ENCODE measurements at places on chromosomes 2 and 18.

- DNase-seq = peak; percentile 65
Observed at GRCh38 chr2:69693059-69693774, 48.7 kb upstream of the ANXA4 start.

DNA sequence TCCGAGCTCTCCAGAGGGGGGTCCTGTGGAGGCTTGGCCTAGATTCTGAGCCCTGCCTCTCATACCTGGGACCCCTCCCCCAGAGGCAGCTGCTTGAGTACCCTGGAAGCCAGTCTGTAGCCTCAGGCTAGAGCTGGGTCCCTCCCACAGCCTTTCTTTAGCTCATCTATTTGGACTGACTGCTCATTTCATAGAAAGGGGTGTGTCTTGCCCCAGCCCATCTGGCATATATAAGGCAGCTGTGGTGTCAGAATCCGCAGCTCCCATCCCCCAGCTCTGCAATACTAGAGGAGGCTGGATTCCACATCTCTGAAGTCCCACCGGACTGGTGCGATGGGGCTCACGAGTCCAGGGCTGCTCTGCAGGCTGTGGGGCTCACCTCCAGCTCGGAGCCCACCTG is 26.1 kb downstream of the MPHOSPH10 start:
- no peak for DNase-seq

GRCh38 chr2:136012315-136012714 is 26.9 kb upstream of the DARS1 start:
- DNase-seq = peak; percentile 41

DNA sequence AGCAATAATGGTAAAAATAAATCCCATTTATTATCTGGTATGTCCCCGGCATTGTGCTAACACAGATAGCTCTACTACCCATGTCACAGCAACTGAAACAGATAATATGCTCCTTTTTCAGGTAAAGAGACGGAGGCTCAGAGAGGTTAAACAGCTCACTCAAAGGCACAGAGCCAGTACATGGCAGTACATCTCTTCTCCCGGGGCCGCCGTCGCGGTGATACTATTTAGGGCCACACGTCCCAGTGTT is 693 bp upstream of the PDK1 start:
- no peak for DNase-seq

DNA sequence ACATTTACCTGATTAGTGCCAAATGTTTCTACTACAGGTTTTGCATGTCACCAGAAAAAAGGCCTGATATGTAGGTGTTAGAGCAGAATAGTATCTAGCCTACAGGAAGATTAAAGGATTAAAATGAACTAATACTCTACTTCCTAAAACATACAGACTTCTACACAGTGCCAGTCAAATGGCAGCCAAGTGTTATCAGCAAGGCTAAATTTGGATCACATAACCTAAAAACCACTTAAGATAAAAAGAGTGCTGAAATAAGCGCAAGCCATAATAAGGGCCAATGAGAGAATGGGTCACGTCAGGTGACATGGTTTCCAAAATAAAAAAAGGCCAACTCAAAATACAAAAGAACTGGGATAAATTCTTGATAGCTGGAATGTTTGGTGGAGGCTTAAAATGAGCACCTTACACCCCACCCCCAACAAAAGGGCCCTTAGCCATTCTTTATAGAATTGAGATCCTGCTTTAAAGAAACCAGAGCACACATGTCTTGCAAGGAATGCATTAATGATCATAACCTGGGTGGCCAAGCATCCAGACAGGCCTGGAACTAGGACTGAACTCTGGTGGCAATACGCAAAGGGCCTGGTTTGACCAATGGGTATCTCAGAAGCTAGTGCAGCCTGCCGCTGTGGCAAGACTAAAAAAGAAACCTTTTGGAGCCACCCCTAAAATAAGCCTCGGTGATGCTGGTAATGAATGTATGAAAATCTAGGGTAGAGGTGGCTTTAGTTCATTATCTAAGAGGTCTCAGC is 32.4 kb downstream of the IRS1 start:
- DNase-seq = no peak

DNA sequence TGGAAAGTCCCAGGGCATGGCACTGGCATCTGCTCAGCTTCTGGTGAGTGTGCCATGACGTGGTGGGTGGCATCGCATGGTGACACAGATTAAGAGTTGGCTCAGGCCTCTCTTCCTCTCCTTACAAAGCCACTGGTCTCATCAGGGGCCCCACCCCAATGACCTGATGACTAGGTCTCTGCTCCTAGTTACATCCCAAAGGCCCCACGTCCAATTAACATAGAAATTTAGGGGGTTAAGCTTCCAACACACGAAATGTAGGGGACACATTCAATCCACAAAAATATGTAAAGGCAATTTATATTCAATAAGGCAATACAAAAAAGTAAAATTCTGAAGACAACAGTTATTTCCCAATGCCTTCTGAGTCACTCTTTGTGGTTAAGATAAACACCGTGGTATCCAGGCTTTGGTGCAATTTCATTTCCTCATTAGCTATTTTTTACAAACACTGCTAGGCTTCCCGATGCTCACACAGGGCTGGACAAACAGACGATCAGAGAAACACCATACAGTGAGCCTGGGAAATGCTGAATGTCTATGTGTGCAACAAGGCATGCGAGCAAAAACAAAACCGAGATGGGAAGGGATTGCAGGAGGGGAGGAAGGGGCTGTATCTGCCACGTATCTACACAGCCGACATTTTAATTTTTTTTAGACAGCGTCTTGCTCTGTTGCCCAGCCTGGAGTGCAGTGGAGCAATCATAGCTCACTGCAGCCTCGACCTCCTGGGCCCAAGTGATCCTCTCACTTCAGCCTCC is 67.2 kb downstream of the MBP start:
- DNase-seq = peak; percentile 90

GRCh38 chr2:137837830-137838229 is 126.4 kb upstream of the HNMT start:
- no peak for DNase-seq

All from inflammatory macrophage treated with lipopolysaccharide for 1 hour (primary cell).